ENCODE measurements at places on chromosomes 3 and 15.
A peak's percentile ranks its signal among the peaks of the same experiment; 100 is the strongest.

- DNase-seq: no peak
These were observed 502.3 kb upstream of the ADAMTS9 start for GRCh38 chr3:65190111-65190510.

DNA sequence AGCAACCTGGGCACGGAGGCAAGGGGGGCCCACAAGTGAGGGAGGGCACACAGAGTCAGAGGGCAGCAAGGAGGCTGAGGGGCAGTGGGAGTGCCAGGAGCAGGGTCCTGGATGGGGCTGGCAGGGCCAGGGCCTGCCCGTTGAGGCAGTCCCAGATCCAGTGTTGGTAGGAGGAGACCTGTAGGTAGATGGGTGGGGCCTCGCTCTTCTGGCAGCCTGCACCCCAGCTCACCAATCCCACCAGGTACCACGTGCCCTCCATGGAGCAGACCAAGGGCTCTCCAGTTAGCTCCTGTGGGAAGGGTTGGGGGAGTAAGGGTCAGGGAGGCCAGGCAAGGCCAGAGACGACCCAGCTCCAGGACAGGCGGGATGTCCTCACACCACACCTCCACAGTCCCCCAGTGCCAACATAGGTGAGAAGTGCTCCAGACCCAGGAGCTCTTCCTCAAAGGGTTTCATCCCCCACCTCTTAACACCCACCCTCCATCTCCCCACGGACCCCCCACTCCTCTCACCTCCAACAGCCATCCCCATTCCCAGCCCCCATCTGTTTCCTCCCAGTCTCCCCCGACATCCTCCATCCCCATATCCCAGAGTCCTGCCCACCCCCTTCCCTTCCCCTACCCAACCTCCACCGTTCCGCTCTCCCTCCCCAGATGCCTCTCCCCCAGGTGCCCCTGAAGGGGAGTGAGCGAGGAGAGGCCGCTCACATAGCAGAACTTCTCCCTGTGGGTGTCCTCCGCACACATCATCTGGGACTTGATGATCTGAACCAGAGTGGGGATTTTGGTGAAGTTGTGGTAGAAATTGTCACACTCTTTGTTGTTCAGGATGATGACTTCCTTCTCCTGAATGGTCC, 5.2 kb downstream of the PRSS50 start:
- DNase-seq: no peak

- no peak for DNase-seq
These were observed at the start of gene LRRC2 for GRCh38 chr3:46566040-46566641. LRRC2 (minus strand) TSS chr3:46566302; CDS start chr3:46551591, 14,711 bp downstream.

GRCh38 chr3:127786353-127787070, 35.8 kb downstream of the MGLL start:
- peak; percentile 87 for DNase-seq

DNA sequence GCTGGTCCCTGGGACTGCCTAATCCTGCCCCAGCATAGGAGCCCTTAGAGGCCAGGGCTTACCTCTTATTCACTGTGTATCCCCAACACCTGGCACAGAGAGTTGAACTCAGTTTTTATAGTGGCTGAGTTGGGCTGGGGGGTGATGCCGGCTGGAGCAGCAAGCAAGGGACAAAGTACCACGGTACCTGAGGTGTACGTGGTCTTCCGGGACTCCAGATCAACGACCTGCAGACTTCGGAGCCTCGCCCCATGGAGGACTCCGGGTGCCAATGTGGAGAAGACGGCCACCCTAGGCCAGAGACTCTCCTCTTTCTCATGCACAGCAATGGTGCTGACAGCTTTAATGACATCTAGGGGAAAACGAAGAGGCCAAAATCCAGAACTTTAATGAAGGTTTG, 8.1 kb downstream of the WDR73 start:
- DNase-seq: no peak

GRCh38 chr3:71421475-71421819, 162.1 kb downstream of the FOXP1 start:
- DNase-seq: no peak

DNA sequence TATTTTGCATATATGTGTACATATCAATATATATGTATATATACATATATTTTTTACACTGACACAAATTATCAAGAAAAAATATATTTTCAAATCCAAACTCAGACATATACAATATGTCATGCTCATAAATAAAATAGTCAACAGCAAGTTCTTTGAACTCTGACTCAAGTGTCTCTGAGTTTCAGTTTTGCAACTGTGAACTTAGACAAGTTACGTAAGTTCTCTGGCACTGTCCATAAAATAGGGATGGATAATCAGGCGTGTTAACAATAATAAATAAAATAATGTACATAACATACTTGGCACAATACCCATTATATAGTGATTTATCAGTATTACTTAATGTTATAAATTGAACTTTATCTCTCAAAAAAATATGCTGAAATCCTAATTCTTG, 12.1 kb upstream of the XRN1 start:
- no peak for DNase-seq

Measured in NCI-H2171 (cell line).